ENCODE measurements at places on chromosomes 4 and X.
A peak's percentile ranks its signal among the peaks of the same experiment; 100 is the strongest.

DNA sequence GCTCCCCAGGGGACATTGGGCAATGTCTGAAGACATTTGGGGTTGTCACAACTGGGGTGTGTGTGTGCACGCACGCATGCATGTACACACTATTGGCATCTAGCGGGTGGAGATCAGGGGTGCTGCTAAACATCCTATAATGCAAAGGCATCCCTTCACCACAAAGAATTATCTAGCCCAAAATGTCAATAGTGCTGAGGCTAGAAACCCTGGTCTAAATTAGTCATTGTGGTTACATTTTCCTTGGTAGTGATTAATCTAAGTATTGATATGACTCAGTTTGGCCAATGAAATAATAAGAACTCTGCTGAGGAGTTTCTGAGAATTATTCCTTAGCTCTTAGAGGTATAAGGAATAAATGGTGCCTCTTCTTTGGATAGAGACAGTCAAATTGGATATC is 200.2 kb downstream of the CLCN4 start:
- DNase-seq, result no peak

GRCh38 chr4:100208459-100208858 is 18.2 kb upstream of the DDIT4L start:
- DNase-seq, result no peak

- DNase-seq, result no peak
Measured at GRCh38 chr4:1084796-1085403, 28.5 kb downstream of the RNF212 start.

GRCh38 chr4:123649645-123650391 is 253.2 kb downstream of the SPRY1 start:
- DNase-seq, result no peak

- peak; percentile 2 for DNase-seq
Measured at GRCh38 chr4:85028910-85029309, 62.4 kb upstream of the WDFY3 start.

DNA sequence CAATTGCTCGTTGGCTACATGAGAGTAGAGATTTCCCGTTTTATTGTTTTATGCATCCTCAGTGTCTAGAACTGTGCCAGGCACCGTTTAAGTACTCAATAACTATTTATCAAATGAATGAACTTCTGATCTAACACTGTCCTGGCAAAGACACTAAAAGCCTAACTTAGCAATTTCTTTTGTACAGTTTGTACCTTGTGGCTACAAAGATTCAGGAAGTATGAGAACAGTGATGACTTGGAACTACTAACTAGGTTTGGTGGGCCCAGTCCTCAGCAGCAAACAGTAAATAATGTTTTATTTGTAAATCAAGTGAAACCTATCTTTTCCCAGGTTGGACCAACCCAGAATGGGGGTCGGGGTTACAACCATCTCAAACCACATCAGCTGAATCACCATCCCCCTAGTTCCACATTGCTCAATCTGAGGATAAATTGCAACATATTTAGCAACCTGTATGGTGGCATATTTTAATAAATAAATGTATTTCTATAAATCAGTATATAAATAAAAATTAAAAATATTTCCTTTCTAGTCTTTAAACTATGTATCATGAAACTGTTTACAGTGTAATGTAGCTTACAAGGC is 12.3 kb upstream of the SCRG1 start:
- no peak for DNase-seq

DNA sequence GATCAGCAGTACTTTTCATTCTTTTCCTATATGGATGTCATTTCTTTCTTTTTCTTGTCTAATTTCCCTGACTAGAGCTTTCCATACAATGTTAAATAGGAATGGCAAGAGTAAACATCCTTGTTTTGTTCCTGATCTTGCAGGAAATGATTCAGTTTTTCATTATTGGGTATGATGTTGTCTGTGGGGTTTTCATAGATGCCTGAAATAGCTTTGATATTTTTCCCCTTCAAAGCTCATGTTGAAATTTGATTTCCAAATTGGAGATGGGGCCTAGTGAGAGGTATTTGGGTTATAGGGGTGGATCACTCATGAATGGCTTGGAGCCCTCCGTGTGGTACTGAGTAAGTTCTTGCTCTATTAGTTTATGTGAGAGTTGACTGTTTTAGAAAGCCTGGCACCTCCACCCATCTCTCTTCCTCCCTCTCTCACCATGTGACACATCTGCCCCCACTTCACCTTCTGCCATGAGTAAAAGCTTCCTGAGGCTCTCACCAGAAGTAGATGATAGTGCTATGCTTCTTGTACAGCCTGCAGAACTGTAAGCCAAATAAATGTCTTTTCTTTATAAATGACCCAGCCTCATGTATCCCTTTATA is 22.3 kb upstream of the VSIG1 start:
- no peak for DNase-seq

DNA sequence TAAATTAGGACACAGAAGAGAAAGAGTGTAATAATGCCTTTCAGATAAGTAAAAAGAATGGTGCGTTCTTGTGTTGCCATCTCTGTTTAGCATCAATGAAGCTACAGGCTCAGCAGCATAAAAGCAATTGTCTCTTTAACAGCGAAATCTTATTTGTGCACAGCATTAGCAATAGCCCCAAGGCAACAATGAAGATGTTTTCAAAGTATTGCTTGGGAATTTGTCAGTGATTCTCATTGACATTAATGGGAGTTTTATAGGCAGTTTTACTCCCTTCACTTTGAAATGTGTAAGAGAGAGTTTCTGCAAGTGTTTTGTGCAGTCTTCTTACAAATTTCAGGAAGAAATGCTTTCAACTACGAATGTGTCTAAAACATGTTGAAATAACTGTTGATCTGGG is 633.0 kb downstream of the TLL1 start:
- DNase-seq, result no peak

DNA sequence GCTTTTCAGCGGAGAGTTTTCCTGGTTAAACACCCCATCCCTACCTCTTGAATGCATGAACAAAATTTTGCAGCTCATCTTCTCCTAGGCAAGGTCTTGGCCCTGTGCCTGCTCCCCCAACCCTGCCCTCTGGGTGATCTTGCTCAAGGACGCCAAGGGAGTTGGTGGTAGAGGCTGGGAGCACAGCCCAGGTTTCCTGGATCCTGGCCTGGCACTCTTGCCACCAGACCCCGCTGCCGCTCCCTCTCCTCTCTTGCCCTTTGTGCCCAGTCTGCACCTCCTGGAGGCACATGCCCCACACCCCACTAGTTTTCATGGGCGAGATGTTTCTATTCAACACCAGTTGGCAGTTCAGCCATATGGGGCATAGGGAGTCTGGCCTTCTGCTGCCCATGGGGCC is 37.3 kb downstream of the TSC22D3 start:
- no peak for DNase-seq

DNA sequence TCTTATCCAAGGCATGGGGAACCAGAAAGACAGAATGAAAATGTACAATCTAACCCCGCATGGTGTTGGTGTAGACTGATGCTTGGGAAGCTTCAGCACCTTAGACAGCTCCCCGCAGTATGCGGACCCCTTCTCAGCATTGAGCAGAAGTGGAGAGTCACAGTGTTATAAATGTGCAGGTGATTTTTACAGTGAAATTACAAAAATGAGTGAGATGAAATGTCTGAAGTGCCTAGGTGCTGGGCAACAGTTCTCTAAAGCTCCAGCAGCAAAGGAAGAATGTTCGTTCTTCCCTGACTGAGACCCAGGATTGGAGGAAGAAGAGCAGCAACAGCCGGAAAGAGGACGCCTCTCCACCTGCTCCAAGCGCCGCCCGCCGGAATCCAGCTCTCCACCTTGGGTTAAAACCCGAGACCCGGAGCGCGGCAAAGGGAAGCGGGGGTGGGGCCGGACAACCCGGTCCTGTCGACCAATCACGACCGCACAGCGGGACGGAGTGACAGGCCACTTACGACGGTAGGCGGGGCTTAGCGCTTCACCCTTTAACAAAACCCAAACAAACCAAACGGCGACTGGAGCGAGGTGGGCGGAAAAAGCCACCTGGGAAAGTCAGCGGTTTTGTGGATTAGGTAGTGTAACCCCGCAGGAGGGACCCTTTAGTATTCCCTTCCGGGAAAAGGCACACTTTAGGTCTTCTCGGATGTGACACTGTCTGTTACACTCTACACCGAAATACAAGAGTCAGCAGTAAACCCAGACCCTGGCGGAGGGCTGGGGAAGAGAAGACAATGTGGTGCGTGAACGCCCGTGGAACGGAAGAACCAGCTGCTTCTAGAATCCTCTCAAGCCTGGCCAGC is at the start of gene GLRA3:
GLRA3 (minus strand) TSS at position 403 of the 857 bp plus-strand sequence. CDS start 436 bp downstream, outside the sequence.
- DNase-seq, result peak; percentile 77

DNA sequence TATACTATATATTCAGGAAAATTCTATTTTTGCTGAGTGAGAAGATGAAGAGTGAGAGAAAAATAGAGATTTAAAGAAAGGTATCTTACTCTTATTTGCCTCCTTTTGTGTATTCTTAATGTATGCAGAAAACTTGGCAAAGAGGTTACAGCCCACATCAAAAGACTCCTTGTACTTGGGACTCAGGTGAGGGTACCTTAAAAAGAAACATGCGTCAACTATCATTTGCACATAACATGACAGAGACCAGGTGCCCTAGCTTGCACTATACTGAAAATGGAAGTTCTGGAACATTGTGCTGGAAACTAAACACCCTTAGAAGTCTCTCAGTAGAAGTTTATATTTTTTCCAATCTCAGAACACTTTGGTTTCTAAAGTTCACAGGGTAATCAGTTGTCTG is 15.6 kb upstream of the RAB39B start:
- DNase-seq, result no peak

DNA sequence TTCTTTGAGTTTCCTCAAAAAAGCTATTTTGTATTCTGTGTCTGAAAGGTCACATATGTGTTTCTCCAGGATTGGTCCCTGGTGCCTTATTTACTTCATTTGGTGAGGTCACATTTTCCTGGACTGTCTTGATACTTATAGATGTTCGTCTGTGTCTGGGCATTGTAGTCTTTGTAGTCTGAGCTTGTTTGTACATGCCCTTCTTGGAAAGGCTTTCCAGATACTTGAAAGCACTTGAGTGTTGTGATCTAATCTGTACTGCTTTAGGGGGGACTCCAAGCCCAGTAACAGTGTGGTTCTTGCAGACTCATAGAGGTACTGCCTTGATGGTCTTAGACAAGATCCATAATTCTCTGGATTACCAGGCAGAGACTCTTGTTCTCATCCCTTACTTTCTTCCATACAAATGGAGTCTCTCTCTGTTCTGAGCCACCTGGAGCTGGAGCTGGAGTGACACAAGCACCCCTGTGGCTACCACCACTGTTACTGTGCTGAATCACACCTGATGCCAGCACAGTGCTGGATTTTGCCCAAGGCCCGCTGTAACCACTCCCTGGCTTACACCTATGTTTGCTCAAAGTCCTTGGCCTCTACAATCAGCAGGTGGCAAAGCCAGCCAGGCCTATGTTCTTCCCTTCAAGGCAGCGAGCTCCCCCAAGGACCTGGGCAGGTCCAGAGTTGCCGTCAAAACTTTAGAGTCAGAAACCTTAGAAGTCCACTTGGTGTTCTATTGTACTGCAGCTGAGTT is 72.3 kb upstream of the EFHC2 start:
- DNase-seq, result no peak

DNA sequence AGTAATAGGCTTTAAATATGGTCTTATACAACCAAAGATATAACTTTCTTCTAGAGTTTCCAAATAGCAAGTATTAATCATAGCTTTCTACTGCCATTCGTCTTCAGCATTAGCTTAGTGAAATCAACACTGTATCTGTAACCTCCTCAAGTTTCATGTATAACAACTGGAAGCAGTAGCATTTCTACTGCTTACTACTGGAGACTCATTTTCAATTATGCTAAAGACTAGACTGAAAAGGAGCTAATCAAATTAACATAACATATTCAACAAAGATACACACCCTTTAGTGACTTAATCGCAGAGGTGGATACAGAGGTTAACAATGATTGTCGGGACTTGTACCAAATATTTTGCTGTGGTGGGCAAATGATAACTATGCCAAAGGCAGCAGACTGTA is 344.2 kb upstream of the TEX13C start:
- DNase-seq, result no peak

DNA sequence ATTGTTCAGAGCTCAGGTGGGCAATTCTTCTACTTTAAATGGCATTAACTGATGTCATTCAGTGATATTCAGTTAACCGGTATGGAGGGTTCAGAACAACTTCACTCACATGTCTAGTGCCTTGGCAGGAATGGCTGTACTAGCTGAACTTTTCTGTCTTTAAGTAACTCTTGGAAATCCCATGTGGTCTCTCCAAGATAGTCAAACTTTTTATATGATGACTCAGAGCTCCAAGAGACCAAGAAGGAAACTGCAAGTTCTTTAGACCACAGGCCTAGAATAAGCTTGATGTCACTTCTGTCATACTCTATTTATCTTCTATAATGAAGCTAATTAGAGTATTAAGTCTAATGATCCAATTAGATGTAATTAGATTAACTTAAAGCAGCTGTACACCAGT is 24.9 kb downstream of the LHFPL1 start:
- no peak for DNase-seq

GRCh38 chrX:817759-818300 is 187.2 kb downstream of the SHOX start:
- DNase-seq, result no peak

GRCh38 chrX:37380924-37381323 is 31.8 kb downstream of the PRRG1 start:
- no peak for DNase-seq

- no peak for DNase-seq
Measured at GRCh38 chrX:48975541-48975940, 3.9 kb upstream of the KCND1 start.
